ENCODE measurements at places on chromosomes 6 and 20.

- peak; percentile 80 for DNase-seq
Measured at GRCh38 chr6:13397359-13398068, 69.2 kb upstream of the TBC1D7 start.

DNA sequence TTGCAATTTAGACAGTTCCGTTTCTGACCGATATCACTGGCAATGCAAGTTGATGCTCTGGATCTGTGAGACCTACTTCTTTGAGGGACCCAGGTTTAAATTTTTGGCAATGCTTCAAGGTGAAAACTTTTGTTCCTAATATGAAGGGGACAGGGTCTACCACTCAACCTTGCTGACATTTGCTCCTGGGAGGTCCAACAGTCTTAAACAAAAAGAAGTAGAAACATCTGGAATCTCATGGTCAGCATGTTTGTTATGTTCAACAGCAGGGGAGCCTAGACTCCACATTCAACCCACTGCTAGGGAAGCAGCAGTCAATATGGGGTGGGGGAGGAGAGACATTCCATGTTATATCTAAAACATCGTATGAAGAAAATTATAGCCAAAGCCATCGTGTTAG is 196.4 kb downstream of the SIM1 start:
- no peak for DNase-seq

DNA sequence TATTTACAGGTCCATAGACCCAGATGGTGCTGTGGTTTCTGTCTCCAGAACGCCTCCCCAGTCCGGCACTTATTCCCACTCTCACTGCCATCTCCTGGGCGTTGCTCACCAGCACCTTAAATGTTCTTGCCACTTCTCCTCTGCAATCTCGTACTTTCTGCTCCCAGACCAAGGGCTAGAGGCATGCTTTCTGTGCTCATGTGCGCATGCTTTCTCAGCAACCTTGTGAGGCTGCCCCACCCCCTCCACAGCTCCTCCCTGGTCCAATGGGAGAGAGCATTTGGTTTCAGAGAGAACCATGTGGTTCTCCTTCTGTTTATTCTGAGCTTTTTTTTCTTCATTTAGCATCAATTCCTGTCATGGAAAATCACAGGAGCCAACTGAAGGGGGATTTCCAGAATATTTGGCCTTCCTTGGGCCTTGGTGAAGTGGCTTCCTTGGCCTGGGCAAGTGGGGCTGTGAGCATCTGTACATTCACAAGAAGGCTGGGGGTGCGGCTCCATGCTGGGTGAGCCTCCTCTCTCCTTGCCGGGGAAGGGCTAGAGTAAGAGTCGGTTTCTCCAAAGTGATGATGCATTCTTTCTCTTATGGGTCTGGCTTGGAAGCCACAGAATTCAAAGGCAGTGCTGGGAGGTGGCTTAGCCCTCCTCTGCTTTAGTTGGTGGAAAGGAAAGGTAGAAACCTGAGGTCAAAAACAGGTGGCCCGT is 66.6 kb downstream of the PHACTR3 start:
- DNase-seq, result no peak

- DNase-seq, result no peak
Measured at GRCh38 chr20:10828180-10828579, 154.4 kb upstream of the JAG1 start.

DNA sequence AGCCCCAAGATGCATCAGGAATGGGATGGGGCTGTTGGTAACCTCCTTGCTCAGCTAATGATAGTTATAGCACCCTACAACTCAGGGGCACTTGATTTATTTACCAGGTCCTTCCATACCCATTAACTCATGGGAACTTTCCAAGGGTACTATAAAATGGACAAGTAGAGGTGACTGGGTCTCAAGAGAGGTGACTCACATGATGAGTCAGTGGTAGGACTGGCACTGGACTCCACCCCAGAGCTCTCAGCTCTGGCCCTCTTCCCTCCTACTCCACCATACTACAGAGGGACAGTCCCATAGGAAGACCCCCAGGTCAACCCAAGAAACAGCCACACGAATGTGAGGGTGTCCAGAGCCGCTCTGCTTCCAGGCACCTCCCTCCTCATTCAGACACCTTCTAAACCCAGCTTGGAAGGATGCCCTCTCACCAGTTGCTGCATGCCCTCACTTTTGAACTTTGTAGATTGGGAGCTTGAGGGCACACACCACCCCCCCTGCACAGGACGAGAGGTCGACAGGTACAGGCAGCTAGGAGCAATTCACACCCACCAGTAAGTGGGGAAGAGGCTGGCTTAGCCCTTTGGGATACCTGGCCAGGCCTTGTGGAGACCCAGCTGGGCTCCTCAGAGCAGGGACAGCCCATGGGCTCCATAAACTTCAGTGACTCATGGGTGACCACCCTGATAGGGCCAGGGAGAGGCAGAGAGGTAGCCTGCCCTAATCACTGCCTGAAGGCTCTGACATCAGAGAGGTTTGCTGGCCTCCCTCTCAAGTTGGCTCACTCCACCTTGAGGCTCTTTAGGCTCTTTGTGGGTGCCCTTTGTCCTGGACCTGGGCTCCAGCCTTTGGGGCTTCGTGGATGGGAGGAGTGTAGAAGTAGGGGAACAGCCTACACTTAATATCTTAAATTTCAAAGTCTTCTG is 81.6 kb upstream of the MLN start:
- DNase-seq, result no peak

- DNase-seq, result no peak
Measured at GRCh38 chr6:108250240-108250866, 10.5 kb downstream of the SNX3 start.
